Brain microvascular endothelial cell (primary cell): ENCODE measurements at places on chromosomes 16 and 17.

- DNase-seq: no peak
Measured at GRCh38 chr17:34562387-34562786, 17.0 kb upstream of the TMEM132E start.

GRCh38 chr16:86676254-86676670 is 97.9 kb downstream of the FOXL1 start:
- DNase-seq: peak; percentile 71

- no peak for DNase-seq
Measured at GRCh38 chr16:8621222-8621571, 301 bp upstream of the METTL22 start.

DNA sequence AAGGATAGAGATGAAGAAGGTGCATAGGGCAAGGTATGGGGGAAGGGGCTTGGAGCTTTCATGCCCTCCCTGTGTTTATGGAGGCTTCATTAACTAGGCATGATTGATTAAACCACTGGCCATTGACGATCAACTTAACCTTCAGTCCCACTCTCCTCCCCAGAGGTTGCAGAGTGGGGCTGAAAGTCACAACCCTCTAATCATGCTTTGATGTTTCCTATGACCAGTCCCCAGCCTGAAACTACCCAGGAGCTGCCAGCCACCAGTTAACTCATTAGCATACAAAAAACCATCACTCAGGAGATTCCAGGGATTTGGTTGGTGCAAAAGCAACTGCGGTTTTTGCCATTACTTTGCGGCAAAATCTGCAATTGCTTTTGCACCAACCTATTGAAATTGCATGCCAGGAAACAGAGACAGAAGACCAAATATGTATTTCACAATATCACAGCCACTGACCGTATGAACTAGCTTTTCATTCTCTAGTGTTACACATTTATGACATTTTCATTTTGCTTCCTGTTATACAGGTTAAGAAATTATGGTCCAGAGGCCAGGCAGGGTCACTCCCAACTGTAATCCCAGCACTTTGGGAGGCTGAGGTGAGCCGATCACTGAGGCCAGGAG is 5.4 kb downstream of the GFOD2 start:
- DNase-seq: no peak

DNA sequence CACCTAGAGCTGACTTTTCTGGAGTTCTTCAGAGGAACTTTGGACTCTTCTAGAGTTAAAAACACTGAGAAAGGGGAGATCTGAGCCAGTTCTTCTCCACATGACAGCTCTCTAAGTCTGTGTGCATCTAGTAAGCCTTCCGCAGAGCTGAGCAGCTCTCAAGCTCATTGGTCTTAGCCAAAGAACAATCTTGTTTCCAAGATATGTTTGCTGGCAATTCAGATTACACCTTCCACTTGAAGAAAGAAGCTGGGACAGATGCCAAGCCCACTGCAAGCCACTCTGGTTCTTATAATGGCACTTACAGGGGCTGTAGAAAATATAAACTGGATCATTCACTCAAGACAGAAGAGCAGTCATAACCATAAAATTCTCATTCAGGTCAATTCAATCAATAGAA is 134.1 kb upstream of the TOX3 start:
- no peak for DNase-seq

DNA sequence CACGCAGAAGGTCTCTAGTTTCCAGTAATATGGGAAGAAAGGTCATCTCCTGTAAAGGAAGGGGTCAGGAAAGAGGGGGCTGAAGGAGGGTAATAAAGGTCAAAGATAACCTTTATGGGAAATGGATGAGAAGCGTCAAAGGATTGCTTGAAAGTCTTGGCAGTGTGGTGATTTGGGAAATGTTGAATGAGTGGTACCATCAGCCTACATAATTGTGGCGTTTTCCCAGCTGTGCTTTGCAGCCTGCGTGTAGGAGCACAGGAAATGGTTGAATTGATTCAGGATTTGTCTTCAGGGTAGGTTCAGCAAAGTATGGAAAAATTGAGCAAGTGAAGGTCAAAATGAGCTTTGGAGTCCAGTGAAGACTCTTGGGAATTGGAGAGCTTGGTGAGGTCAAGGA is 115.8 kb upstream of the NOL11 start:
- no peak for DNase-seq

GRCh38 chr17:31687505-31688126 is 171.4 kb downstream of the COPRS start:
- no peak for DNase-seq
